ENCODE measurements at places on chromosomes 4 and X.

- DNase-seq: no peak
Observed at GRCh38 chr4:81963763-81964020, 410.1 kb downstream of the HNRNPD start.

DNA sequence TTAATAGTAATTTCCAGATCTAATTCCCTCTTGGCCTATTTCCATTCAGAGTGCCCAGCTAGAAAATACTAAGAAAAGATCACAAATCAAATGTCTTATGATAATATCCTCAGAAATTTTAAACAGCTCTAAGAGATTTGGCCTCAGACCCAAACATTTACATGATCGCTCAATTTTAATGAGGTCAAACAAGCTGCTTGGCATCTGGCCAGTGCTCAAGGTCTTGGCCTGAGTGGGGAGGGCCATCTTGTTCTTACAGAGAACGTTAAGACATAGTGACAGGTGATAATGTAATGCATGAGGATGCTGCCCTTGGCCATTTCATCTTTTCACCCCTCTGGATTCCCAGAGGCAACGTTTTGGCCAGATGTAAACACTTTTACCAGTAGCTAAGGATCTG is 159.2 kb upstream of the SLC7A11 start:
- DNase-seq: no peak

- no peak for DNase-seq
Observed at GRCh38 chr4:185809533-185810071, 2.4 kb downstream of the SORBS2 start.

DNA sequence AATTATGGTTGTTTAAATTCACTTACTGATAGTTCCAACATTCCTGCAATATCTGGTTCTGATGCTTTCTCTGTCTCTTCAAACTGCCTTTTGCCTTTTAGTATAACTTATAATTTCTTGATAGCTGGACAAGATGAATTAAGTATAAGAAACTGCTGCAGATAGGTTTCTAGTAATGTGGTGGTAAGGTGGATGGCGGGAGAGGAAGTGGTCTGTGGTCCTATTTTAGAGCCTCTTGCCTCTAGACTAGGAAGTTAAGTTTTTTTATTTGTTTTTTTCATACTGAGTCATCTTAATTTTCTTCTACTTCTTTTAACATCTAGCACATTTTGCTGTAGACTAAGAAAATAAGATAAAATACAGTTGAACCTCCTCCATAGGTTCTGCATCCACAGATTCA is 310.0 kb downstream of the SLITRK2 start:
- DNase-seq: no peak

- DNase-seq: no peak
Observed at GRCh38 chr4:169383724-169384123, 113.0 kb upstream of the SH3RF1 start.

DNA sequence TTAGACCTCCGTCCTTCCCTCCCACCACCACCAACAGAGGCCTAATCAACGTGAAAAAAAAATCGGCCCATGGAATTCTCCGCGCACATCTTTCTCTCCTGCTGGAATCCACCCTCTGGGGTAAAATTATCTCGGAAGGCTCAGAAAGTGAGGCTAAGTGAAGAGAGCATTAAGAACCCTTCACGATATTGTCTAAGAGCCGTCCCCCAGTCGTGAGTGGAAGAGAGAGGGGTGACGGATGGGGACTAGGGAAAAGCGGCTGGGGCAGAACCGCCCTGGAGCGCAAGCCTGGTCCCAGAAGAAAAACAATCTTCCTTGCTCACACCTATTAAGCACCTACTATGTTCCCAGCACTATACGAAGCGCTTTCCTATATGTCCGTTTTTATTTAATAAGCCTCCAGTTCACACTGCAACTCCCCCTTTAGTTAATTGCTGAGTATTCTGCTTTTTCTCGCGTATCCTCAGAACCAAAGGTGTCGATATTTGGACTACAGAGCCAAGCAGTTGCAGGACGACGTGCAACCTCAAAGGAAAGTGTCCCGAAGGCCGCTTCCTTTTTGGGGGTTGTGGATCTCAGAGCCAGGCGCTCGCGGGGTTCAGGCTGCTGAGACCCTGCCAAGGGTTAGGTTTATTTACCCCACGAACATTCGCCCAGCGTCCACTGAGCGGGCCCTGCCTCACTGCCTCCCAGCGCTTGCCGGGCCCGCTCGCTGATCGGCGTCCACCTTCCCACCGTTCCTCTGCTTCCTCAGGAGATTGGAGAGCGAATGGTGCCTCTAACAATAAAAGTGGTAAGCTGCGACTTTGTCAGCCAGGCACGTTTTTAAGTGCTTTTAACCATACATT is 889 bp downstream of the MGARP start:
- no peak for DNase-seq

DNA sequence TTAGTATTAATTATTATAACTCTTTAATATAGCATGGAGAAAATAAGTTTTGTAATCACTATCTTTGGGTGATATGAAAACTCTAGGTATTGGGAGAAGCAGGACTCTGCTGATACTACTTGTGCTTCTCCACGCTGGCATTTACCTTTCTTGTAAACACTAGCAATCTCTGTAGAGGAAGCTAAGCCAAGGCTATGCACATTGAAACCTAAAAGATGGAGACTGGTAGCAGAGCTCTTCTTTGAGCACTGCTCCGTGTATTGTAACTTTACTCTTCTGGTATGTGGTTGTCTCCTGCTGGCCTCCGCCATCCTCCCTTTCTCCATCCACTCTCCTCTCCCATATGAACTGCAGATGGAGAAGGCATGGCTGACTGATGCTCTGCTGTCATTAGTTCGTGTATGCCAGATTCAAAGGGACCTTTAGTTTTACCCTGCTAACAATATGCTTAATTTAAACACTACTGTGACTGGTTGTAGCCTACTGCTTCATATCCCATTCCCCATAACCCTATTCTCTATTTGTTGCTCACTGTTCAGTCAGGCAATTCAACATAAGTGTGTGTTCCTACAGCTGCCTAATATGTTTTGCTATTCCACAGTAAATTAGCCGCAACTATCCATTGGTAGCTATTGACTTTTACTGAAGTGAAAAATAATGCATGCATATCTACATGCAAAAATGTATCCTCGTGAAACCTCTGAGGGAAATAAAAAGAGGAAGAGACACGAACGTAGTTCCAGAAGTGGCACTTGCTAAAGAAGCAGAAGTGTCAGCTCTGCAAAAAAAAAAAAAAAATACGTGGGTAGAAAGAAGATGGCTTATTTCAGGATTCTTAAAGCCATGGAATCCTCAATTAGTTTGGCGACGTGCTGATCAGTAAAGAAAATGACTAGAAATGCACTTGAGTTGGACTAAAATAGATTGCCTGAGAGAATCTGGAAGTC is 55.6 kb upstream of the CCSER1 start:
- peak; percentile 49 for DNase-seq

GRCh38 chr4:11741190-11741652 is 312.5 kb upstream of the HS3ST1 start:
- no peak for DNase-seq

DNA sequence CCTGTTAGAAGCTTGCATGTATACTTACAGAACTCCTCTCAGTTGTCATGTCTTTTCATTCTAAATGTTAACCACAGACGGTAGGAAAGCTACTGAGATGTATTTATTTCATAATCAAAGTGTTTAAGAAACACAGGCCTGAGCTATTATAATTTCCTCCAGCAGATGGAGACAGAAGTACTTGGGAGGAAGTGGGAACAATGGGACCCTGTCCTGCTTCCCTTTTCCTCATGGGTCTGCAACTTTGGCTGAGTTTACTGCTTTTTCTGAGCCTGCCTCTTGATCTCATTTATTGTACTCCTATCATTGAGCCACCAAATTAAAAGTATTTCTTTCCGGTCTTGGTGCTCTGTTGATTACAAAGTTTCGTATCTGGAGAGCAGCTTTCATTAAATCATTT is 67.7 kb upstream of the SPANXN2 start:
- DNase-seq: no peak

DNA sequence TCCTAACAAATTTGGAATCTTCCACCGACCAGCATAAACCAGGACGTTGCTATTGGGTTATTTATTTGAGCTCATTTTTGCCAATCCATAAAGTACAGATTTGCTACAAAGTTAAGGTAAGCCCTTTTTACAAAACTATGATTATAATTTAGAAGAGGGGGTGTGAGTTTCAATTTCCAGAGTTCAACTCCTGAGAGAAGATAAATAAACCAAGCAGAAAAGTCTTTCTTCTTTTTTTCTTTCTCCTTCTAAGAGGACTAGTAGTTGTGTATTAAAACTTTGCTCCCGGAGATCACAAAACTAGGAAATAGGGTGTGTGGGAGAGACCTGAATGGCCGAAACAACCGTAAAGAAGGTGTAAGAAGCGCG is 2.6 kb downstream of the PITX2 start:
- DNase-seq: no peak

- DNase-seq: no peak
Observed at GRCh38 chr4:42965326-42965725, 72.8 kb downstream of the GRXCR1 start.

Measured in CD14-positive monocyte (primary cell).